ENCODE measurements at places on chromosomes 4 and X.
A peak's percentile ranks its signal among the peaks of the same experiment; 100 is the strongest.

DNA sequence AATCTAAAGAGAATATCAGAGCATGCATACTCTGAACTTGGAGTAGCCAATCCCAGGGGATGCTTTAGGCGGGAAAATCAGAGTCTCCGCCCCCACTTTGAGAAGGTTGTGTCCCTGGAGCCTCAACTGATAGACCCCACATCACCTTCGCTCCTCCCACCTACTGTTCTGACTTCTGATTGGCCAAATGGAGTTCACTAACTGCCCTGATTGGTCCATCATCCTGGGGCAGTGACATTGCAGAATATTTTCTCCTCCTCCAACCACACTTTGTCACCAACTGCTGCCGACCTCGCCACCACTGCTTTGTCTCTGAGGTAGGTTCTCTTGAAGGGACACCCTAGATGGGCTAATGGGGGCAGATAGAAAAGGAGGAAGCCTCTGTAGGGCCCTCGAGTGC, 22.7 kb upstream of the SPACA5B start:
- no peak for DNase-seq

GRCh38 chr4:94603170-94603747, 151.5 kb downstream of the PDLIM5 start:
- DNase-seq, result peak; percentile 39

DNA sequence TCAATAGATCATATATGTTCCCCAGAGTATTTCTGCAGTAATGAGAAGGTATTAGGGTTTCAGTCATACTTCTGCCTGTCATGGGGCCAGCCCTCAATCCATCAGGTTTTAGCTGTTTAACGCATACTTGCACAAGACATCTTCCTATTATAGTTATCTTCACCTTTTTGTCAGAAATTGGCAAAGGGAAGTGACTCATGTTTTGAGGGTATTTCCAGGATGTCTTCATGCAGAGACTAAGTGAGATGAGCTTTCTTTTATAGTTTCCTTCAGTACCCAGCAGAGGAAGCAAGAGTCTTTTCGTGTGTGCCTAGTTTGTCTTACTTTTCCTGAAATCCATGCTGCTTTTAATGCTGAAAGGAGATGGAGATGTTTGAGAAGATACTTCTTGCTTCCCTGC, 9.5 kb downstream of the CSTF2 start:
- peak; percentile 73 for DNase-seq

DNA sequence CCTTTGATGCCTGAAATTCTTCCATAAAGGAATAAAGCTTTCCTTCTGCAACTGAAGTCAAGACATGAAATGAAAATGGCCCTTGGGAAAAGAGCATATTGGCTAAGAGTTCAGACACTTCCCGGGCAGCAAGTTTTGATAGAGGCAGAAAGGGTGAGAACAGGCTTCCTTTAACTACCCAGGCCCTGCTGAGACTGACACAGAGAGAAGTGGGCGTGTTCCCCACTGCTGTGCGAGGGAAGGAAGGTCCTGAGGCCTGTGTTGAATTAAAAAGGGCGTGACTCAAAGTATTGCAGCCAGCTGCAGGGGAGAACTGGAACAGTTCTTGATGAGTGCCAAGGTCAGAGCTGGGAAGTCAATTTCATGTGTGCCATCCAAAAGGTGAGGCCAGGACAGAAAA, 33.9 kb upstream of the ADGRG2 start:
- DNase-seq, result peak; percentile 9

DNA sequence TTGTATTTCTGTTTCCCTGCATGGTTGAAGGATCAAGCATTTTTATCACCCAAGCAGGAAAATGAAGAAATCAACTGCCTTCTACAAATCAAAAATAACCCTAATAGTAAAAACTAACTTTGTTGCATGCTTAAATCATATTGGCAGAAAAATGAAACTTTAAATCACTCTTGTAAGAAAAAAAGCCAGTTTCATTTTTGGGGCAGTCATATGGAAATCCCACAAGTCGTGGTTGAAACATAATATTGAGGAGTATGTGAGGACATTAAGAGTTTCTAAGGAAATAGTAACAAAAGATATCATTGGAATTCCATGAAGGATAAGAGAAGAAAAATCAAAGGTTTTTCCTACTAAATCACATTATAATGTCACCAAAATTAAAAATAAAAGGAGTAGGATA, 8.4 kb downstream of the TEC start:
- DNase-seq, result no peak

DNA sequence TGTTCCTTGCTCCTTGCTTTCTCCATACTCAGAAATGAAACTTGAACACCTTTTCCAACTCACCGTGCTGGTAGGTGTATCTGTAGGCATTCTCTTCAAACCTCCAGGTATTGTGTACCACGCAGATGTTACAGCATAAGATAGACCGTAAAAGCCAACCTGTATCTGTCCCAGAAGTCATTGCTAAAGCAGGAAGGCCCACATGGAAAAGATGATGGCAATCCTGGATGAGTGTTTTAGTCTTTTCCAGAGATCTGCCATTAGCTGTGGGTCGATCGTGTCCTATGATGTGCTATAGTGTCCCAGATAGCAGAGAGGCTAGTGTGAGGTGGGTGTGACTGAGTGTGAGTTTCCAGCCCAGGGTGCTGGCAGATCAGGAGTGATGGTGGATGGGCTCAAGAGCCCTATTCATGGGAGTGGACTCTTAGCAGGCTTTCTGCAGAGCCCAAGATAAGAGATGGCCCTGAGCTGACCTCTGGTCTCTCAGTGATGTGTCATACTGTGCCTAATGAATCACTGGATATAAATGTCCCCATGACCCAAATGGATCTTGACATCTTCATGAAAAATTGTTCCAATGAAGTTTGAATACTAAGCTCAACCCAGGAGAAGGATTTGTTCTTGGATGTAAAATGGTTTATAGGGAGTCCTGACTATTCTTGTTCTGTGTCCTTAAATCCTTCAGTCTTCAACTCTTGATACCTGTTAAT, 69.1 kb upstream of the WDR1 start:
- no peak for DNase-seq
